ENCODE measurements at places on chromosomes 16 and 17. TPM values are rescaled to one million over a fixed set of nuclear protein-coding genes. Genes with fewer than 3 reads are reported as not detected.

Gene ZPBP2
- not detected for total RNA-seq

Gene CNGB1
- total RNA-seq, result 0.07 TPM

Gene KCNG4
- total RNA-seq, result not detected

Gene WDR81
- total RNA-seq, result 30.6 TPM

Gene NOXO1
- total RNA-seq, result 0.27 TPM

Gene P3H4
- total RNA-seq, result 39.0 TPM

Gene GJD3
- 1.2 TPM for total RNA-seq

Gene COX10
- total RNA-seq, result 18.6 TPM

Gene CREBBP
- 18.0 TPM for total RNA-seq
